ENCODE measurements at places on chromosomes 11 and 22. TPM values are rescaled to one million over a fixed set of nuclear protein-coding genes. Genes with fewer than 3 reads are reported as not detected.
A peak's percentile ranks its signal among the peaks of the same experiment; 100 is the strongest.

CASP1 gene
- 8.3 TPM for total RNA-seq

- no peaks in the 10 kb centered on the region for H3K27me3 ChIP-seq
- peaks cover 77% of the 10 kb centered on the region for H3K4me1 ChIP-seq
- peak overlapping the region; percentile 97 for H3K27ac ChIP-seq
- no peak overlapping the region for H3K4me3 ChIP-seq
- H3K36me3 ChIP-seq: no peaks in the 10 kb centered on the region
Measured at GRCh38 chr11:8729837-8730696, 47.5 kb downstream of the RPL27A start.

- H3K36me3 ChIP-seq: no peaks in the 10 kb centered on the region
- H3K27ac ChIP-seq: no peak overlapping the region
- H3K4me3 ChIP-seq: no peak overlapping the region
- H3K27me3 ChIP-seq: no peaks in the 10 kb centered on the region
Measured at GRCh38 chr11:36002196-36002595, 58.3 kb downstream of the LDLRAD3 start.

GRCh38 chr11:4095509-4096230, 1.1 kb downstream of the RRM1 start:
- H3K27ac ChIP-seq: peak overlapping the region; percentile 92
- DNase-seq: no peak
- no peaks in the 10 kb centered on the region for H3K36me3 ChIP-seq
- H3K4me1 ChIP-seq: peaks cover 14% of the 10 kb centered on the region

MRGPRX3 gene
- total RNA-seq: not detected

MN1 gene
- 21.3 TPM for total RNA-seq

DNA sequence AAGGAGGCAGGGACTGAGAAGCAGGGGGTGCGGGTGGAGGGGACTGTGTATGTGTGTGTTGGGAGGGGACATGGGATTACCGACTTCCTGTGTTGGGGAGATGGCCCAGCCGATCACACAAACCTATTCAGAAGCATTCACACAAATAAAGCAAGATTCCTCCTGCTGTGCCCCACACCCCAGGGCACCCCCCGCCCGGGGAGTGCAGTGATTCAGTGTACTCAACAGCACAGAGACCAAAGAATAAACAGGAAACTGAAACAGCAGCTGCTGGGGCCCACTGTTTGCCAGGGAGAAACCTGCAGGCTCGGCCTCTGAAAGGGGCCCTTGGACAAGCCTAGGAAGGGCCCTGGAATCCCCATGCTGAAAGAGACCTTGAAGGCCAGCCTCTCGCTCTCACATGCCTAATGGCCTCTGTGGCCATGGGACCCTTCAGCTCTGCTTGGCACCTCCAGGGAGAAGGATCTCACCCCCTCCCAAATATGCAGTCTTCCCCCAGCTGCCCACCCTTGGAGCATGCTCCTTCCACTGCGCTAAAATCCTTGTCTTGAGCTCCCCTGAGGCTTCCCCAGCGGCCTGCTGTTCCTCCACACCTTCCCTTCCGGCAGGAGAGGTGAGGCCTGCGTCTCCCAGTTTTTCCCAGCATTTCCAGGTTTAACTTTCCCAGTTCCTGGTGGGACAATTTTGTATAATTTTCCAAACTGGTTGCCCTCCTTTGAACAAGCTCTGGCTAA, 72.9 kb downstream of the CSNK2A3 start:
- no peaks in the 10 kb centered on the region for H3K36me3 ChIP-seq
- no peaks in the 10 kb centered on the region for H3K27me3 ChIP-seq
- no peak overlapping the region for H3K4me3 ChIP-seq
- peak; percentile 49 for DNase-seq
- H3K4me1 ChIP-seq: no peaks in the 10 kb centered on the region
